Kidney (tissue), 22 donors: ENCODE measurements at places on chromosomes 3 and 15. TPM values are rescaled to one million over a fixed set of nuclear protein-coding genes. Genes with fewer than 3 reads are reported as not detected.

The NR2E3 gene
- 0.19 TPM for total RNA-seq

- DNase-seq: no peak
Measured at GRCh38 chr3:197168606-197169005, 129.8 kb downstream of the DLG1 start.

DNA sequence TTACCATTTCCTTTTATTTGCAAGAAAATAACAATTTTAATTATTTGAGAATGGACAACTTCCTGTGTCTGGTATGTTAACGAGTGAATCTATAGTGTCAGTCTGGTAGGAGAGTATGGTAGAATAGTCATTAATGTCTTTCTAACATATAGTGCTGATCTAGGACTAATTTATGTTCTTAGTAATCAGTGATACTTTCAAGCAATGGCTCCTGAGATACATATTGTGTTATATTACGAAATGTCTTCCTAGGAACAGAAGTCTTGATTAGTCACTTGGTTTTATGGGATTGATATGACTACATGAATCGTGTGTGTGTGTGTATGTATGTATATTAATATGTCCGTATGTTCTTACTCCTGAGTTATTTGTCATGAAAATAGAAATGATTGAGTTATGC, 66.6 kb upstream of the PAQR5 start:
- no peak for DNase-seq

- DNase-seq: peak; percentile 85
Measured at GRCh38 chr15:60585743-60586708, 107.1 kb upstream of the ICE2 start.

DNA sequence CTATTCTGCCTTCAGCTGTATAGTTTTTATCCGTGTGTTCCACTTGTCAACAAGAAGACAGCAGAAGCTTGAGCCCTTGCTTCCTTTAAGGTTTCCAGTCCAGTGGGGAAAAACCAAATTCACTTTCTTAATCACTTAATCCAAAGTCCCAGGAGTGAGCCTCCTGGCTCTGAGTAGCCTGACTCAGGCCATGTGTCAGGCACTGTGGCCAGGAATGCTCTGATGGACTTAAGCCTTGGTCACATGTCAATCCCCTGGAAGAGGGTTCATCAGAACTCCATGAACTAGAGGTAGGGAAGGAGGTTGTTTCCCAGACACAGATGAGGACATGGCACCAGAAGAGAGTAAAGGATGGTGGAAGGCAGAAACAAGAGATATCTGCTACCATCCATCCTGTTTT, 8.8 kb downstream of the VIPR1 start:
- no peak for DNase-seq

GRCh38 chr3:190728574-190729246, 133.8 kb downstream of the GMNC start:
- DNase-seq: no peak

The C3orf49 gene
- not detected for total RNA-seq

The SLC24A5 gene
- total RNA-seq: not detected

The SLCO2A1 gene
- total RNA-seq: 169 TPM
